Endothelial cell of umbilical vein (primary cell): ENCODE measurements at places on chromosomes 3 and 15.
A peak's percentile ranks its signal among the peaks of the same experiment; 100 is the strongest.

DNA sequence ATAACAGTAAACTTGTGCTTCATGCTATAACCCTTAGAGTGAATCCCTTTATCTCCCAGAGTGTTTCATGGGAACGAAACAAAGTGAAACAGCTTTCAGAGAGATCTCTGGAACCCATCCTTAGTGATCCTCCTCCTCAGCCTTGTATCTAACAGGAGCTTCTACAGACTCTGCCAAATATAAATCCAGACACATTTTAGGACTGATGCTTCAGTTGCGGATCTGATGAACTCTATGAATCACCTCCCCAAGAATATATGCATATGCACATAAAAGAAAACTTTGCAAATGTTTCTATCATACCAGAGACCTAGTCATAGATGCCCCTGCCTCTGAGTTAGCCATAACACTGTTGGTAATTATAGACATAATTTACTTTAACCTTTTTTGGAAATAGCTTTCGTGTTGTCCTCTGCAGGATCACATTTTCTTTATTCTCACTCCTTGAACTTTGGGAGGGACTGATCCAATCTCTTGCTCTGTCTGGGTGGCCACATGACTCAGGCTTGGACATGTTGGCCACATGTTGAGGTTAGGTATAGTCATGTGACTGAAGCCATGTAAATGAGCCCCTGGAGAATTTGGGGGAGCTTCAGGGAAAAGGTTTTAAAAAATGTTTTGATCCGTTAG, 306.4 kb upstream of the CNTN3 start:
- no peak for DNase-seq

DNA sequence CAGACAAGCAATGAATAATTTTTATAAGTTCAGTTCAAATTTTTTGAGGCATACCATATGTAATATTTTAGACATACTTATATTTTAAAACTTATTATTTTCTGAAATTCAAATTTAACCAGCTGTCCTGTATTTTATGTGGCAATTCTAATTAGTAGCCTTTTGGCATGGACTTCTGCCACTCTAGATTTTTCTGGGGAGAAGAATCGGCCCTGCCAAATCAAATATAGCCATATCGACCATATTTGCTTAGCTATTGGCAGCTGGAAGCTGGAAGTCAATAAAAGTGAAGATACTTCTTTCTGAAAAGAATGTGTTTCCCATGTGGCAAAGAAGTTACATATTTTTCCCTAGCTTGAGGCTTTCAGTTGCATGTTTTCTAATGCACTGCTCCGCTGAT, 9.4 kb upstream of the RBMS3 start:
- DNase-seq = no peak

DNA sequence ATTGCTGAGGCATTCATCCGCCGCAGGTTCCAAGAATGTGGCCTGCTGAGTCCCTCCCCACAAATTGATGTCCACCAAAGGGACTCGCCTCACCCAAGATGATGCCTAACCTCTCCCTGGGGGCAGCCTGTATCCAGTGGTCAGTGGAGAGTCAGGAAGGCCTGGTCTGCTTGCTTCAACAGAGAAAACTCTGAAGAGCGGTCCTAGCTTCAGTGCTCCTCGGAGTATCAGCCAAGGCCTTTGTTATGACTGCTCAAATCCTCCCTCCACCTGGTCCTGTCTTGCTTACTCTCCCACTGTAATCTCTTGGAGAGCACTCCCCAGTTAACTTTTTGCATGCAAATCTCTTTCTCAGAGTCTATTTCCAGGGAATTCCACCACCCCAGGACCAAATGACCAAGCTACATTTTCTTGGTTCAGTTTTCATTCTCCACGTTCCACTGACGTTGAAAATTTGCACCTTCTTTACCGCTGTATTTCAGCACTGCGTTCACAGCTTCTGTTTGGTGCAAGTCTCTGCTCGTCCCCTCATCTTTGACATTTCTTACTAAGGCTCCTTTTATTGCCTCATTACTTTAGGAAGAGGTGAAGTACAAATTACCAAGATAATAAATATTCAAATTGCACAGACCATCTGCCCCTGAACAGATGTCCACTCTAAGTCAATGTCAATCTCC, 22.3 kb downstream of the CMTM7 start:
- DNase-seq = no peak

- no peak for DNase-seq
Observed at GRCh38 chr3:128193168-128193567, 39.9 kb downstream of the EEFSEC start.

- DNase-seq = no peak
Observed at GRCh38 chr3:101495552-101495951, 17.5 kb downstream of the SENP7 start.

- no peak for DNase-seq
Observed at GRCh38 chr3:108182339-108182738, 39.9 kb downstream of the IFT57 start.

DNA sequence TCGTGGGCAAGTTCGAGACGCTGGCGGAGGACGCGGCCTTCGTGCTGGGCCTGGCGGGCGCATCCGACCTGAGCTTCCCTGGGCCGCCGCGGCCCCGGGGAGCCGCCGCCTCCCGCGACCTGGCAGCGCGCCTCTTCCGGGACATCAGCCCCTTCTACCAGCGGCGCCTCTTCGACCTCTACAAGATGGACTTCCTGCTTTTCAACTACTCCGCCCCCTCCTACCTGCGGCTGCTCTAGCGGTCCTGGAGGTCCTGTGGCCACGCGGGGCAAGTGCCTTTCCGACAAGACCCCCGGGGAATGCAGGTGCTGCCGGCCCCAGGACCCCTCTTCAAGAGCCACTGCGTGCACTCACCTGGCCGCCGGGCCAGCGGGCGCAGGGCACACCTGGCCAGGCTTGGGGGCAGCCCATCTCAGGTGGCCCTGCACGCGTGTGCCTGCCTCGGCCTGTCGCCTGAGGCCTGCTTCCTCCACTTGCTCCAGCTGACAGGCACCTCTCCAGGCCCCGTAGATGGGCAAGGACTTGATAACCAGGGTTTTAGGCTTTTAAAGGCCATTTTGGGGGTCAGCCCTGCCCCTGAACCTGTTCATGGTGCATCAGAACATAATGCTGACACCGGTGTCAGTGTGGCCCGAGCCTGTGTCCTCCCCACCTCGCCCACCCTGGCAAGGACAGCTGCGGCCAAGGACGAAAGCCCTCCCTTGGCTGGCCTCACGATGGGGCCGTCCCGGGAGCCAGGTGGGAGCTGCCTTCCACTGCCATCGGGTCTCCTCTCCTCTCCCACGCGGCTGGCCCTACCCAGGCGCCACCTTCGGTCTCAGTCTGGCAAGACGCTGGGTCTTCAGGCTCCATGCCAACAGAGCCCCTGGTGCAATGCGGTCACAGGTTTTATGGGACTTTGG, 16.1 kb downstream of the C3orf22 start:
- DNase-seq = no peak

DNA sequence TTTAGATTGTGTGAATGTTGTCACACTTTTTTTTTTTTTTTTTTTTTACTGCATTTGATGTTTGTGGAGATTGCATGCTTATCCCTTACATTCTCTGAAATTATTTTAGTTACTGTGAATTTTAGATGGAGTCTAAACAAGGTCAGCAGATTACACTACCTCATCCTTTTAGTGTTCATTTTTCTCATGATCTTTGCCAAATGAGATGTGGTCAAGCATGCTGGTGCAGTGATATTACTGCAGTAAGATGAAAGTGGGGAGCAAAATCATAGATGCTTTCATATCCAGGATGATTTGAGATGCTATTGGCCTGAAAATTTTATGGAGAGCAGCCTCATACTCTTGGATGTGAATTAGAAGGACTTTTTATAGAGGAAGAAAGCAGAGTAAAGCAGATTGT, 45.8 kb downstream of the SLC25A26 start:
- no peak for DNase-seq

DNA sequence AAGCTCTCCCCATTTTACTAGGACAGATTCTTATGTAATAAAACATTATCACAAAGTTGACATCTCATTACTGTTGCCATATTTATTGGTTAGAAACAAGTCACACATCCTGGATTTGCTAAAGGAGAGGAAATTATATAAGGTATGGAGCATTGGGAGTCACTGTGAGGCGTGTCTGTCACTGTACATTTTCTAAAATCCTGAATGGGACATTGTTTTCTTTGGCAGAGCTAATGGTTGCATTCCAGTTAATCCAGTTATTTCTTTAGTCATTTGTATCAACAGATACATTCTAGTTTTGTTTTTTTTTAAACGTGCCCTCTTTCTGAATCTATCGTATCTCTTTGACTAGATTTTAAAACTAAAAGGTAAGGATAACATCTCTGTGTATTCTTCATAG, 70.2 kb upstream of the MITF start:
- peak; percentile 46 for DNase-seq

- DNase-seq = no peak
Observed at GRCh38 chr3:61814674-61815073, 253.3 kb downstream of the PTPRG start.

DNA sequence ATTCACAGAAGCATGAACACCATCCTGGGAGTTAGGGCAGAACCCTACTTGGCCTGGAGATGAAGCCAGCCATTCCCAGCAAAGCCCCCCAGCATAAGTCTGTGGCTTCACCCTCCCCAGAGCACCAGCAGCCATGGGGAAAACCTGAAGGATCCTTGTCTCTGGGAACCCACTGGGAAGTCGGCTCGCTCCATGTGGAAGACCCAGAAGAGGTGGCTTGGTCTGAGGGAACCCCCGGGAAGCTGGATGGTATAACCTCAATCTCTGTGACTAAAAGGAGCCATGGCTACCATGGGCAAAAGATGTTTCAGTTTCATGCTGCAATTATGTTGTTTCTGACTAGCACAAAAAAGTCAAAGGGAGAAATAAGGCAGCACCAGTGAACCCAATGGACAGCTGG, 11.8 kb upstream of the RPUSD3 start:
- DNase-seq = no peak

GRCh38 chr3:126349611-126350501, 7.4 kb downstream of the KLF15 start:
- no peak for DNase-seq

DNA sequence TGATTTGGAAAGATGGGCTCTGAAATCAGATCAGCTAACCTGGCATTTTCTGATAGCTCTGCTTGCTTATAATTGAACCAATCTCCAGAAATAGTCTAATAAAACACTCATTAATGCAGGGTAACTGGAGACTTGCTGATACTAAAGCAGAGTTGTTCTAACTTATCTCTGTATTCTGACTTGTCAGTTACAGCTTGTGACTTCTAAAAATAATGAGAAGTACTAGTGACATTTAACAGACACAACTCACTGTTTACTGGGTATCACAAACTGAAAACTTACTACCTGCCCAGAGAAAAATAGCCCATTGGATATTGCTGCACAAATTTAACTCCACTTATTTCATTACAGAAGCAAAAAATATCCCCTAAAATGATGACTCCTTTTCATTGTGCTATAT, 24.0 kb upstream of the TRPM7 start:
- DNase-seq = no peak

- no peak for DNase-seq
Observed at GRCh38 chr3:132650153-132650552, 9.5 kb downstream of the ACAD11 start.

GRCh38 chr15:76418352-76419140, 82.0 kb downstream of the ISL2 start:
- DNase-seq = no peak

DNA sequence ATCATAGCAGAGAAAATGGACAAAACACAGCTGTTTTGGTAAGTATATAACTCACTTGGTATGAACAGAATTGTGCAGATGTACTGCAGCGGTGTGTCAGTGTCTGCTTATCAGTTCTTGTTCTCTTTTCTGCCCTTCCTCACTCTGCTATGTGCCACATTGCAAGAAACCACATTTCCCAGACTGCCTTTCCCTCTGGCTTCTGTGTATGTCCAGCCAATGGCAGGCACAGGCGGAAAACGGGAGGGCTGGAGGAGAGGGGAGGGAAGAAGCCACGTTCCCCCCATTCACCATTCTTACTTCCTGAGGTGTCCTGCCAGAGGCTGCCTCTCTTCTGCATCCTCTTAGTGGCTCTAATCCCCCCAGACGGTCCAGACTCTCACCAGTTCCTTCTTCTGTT, 15.4 kb downstream of the HHLA2 start:
- DNase-seq = no peak

- DNase-seq = no peak
Observed at GRCh38 chr3:41450416-41451231, 251.3 kb downstream of the CTNNB1 start.

DNA sequence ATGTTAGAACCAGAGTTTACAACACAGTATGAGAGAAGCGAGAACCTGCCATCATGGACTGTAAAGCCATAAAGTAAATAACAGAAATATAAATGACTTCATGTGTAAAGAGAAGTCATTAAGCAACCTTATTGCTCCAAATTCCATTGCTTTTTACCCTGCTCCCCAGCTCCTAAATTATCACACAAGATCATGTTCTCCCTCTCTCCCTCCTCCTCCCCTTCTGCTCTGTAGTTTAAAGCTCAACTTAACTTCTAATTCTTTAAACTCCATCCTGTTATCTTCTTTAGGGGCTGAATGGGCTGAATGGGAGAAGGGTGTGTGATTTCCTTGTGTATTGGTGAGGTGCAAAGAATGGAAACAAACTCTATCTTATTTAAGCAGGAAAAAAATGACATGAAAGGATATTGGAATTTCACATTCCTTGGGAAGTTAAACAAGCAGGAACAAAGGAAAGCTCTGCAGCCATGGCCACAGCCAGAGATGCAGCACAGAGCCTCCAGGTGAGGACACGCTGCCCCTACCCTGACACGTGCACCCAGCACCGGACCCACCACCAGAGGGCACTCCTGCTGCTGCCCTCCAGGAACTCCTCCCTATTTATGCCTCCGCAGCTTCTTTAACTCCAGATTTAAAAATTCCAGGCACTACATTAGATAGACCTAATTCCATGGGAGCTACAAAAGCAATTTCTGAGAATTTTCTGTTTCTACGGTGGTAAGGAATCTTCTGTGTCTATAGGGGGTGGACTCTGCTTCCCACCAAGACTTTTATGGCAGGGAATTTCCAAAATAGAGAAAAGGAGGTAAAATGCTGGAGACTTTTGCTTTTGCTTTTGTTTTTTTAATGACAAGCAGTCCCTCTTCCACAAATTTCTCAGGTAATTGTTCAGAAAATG, 76.9 kb upstream of the ABI3BP start:
- peak; percentile 46 for DNase-seq

DNA sequence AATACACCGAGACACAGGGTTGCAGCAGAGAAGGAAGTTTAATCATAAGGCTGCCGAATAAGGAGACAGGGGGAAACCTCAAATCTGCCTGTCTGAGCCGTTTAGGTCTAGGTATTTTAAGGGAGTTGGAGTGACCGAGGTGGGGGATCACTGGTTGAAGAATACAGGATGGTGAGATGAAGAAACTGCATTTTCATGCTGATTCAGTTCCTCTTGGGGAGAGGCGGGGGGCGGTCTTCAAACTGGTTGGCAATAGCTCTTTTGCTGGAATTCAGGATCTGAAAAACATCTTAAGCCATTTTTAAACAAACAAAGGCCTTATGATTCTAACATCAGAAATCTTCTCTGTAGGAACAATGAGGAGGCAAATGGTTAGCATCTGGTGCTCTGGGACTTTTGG, 699.5 kb upstream of the CFAP20DC start:
- no peak for DNase-seq
